ENCODE measurements at places on chromosomes 1 and 21.

DNA sequence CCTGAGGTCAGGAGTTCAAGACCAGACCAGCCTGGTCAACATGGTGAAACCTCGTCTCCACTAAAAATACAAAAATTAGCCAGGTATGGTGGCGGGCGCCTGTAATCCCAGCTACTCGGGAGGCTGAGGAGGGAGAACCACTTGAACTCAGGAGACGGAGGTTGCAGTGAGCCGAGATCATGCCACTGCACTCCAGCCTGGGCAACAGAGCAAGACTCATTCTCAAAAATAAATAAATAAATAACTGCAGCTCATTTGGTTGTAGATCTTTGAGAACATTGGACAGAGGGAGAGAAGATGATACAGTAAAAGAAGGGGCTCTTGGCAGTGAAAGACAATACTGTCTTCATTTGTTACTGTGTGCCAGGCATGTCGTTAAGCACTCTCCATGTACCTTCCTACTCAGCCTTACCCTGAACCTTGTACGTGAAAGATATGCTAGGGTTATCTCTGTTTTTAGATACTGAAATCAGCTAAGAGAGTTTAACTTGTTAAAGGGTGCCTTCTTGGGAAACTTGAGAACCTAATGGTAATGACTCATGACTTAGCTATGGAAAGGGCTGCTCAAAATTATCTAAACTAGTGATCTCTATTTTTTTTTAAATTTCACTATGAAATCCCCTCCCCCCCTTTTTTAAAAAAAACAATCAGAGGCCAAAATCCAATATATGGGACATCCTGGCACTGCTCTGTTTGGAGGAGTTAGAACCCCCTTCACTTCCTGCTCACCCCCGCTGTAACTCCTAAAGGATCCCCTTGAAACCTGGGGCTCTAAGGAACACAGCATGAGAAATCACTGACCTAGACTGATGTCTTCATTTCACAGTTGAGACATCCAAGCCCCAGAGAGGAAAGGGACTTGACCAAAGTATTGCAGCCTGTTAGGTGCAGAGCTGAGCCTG, 6.8 kb upstream of the KPNA6 start:
- no peak for DNase-seq

GRCh38 chr1:204366759-204367158, 7.0 kb upstream of the PLEKHA6 start:
- DNase-seq, result no peak

DNA sequence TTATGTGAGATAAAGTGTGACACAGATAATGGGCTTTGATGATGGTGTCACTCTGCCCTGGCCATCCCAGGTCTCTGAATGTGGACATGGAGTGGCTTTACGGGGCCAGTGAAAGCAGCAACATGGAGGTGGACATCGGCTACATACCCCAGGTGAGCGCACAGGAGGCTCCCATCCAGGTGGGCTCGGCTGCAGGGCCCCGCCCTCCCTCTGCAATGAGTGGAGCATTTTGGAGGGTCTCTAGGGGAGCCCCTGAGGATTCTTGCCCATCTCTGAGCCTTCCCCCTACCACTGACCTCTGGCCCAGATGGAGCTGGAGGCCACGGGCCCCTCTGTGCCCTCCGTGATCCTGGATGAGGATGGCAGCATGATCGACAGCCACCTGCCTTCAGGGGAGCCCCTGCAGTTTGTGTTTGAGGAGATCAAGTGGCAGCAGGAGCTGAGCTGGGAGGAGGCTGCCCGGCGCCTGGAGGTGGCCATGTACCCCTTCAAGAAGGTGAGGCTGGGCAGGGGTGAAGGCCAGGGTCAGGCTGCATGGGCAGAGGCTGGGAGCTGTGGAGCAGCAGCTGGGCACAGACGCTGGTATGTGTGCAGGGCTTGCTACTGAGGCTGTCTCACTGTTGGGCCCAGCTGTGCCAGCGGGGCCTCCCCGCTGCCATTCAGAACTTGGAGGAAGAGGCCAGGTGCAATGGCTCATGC, 8.2 kb upstream of the MTFR1L start:
- DNase-seq, result no peak

GRCh38 chr1:14598498-14599182, at the start of gene KAZN:
KAZN (plus strand) TSS chr1:14598685.
- peak; percentile 76 for DNase-seq

GRCh38 chr1:183164340-183164739, 21.7 kb upstream of the LAMC2 start:
- DNase-seq, result no peak
